NCI-H510A treated with DMSO at 0.1 percent for 48 hours (cell line): ENCODE measurements at places on chromosomes 16 and 17.
A peak's percentile ranks its signal among the peaks of the same experiment; 100 is the strongest.

DNA sequence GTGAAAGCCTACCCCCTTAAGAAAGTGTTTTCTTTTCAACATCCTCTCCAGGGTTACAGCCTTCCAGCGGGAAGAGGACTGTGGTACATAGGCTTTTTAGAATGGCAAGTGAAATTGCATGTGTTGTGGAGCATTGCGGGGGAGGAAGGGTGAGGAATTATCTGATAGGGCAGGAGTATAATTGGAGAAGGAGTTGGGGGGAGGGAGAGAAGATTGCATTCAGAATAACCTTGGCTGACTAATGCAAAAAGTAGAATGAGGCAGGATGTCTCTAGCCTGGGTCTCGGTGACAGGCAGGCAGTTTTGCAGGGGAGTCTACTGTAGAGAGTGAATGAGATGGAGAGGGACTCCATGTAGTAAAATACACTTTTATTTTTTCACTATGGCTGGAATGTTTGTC is 2.4 kb upstream of the CDH8 start:
- no peak for DNase-seq

DNA sequence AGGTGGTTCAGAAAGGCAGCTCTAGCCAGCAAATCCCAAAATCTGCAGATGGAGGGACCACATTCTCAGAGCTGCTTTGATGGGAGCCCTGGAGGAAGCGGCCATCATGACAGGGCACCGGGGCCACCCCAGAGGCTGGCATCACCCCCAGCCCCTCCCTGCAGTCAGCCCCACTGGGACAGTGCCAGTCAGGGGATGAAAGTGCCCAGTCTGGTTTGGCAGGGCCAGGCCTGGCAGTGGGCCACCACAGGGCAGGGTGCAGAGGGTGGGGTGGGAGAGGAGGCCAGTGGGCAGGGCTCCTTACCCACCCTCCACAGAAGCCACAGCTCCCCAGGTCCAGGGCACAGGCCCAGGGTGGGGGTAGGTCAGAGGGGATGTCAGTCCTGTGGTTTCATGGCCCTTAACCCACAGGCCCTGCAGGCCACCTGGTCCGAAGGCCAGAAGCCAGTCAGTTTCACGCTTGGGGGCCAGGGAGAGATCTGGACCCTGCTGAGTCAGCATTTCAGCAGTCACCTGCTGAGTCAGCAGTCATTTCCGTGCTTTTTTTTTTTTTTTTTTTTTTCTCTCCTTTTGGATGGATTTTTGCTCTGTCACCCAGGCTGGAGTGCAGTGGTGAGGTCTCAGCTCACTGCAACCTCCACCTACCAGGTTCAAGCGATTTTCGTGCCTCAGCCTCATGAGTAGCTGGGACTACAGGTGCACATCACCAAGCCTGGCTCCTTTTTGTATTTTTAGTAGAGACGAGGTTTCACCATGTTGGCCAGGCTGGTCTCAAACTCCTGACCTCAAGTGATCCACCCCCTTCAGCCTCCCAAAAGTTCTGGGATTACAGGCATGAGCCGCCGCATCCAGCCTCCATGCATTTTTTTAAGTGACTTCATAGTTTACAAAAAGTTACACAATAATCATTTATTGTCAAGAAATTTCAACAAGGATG is 10.4 kb downstream of the SLC25A10 start:
- no peak for DNase-seq

DNA sequence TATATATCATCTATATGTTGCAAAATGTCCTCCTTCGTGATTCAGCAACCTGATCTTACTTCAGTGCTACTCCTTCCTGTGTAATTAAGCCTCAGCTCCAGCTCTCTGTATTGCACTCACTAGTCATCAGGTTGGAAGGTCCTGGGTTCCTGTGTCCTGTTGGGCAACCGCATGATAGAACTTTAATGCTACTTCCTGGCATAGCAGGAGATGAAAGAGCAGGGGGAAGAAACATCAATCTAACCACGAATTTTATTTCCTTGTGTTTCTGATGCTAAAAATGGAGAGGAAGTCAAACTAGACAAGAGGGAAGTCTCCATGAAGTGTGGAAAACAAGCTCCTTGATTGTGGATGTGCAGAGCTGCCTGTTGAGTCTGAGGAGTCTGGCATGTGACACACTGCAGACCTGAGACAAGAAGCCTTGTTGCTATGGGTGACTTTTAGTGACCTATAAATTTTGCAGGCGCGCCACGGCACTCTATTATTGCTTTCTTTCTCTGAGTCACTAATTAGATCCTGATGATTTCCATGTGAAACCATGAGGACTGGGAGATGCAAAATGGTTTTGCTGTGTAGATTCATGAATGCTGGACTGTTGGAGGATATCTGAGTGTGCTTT is 25.6 kb downstream of the IGSF6 start:
- no peak for DNase-seq

GRCh38 chr17:45976755-45977505 is 22.1 kb upstream of the STH start:
- no peak for DNase-seq

GRCh38 chr16:31467151-31467773 is 4.7 kb upstream of the TGFB1I1 start:
- DNase-seq, result no peak

GRCh38 chr16:31202414-31203375 is at the start of gene PYCARD:
Gene PYCARD, minus strand, starts transcription at chr16:31202760. Its CDS starts 70 bp downstream, at chr16:31202690.
- DNase-seq, result no peak

GRCh38 chr16:58732545-58733247 is 1.4 kb downstream of the GOT2 start:
- DNase-seq, result no peak

GRCh38 chr17:73710095-73710592 is 65.9 kb upstream of the SDK2 start:
- peak; percentile 92 for DNase-seq

- DNase-seq, result no peak
These were observed 761 bp downstream of the GAN start for GRCh38 chr16:81315271-81316175.

- no peak for DNase-seq
These were observed 2.4 kb downstream of the FBRS start for GRCh38 chr16:30660424-30661261.

- peak; percentile 90 for DNase-seq
These were observed 14.3 kb downstream of the ACSF2 start for GRCh38 chr17:50440172-50440837.
